Adipocyte (in vitro differentiated cells): ENCODE measurements at places on chromosomes 16 and 17.

DNA sequence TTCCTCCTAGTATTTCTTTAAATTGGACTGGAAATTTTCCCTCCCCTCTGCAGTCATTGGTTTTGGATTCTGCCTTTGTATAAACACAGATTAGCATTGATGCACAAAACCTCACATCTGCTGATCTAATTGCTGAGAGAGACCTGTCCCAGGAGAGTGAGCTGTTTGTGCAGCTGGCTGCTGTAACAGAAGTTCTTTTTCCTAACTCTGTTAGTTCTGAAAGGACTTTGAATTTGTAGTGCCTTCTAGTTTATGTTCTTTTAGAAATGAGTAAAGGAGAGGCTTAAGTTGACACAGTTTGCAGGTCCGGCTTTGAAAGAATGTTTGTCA is 45.2 kb upstream of the KPNB1 start:
- DNase-seq = peak; percentile 75

DNA sequence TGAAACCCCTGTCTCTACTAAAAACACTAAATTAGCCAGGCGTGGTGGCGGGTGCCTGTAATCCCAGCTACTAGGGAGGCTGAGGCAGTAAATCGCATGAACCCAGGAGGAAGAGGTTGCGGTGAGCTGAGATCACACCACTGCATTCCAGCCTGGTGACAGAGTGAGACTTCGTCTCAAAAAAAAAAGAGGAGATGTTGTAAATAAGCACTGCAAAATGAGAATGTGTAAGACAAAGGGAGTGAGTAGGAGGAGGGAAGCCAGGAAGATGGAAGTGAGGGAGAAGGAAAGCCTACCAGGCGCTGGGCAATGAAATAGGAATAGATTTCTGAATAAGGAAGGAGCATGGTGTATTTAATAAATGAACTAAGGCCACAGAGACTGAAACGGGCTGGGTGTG is 8.7 kb upstream of the PRPF8 start:
- DNase-seq = no peak

DNA sequence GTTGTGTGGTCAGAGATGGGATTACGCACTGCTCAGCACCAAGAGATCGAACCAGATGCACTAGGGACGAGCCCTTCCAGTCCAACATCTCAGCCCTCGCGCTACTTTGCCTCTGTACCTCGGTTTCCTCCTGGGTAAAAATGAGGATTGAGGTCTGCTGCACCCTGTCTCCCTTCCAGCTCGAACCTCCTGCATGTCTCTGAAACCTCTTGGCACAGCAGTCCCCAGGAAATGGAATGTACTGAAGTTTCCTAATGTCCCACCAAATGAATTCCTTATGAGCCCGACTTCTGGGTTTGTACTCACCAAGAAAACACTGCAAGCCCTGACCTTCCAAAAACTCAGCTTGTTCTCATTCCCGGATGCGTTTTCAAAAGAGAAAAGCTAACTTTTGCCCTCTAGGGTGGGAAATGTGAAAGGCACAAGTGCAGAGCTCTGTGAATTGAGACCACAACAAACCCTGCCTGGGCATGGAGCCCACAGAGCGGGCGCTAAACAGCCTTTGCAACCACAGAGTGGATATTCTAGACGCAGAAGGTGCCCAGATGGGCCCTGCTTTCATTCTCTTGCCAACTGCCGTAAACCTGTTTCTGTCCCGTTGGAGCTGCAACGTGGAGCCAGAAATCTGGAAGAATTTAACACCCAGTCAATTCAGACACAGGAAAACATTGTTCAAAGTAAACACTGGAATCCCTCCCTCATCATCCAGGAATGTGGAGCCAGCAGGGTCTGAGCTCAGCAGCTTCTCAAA is 10.3 kb downstream of the CDRT4 start:
- peak; percentile 90 for DNase-seq

DNA sequence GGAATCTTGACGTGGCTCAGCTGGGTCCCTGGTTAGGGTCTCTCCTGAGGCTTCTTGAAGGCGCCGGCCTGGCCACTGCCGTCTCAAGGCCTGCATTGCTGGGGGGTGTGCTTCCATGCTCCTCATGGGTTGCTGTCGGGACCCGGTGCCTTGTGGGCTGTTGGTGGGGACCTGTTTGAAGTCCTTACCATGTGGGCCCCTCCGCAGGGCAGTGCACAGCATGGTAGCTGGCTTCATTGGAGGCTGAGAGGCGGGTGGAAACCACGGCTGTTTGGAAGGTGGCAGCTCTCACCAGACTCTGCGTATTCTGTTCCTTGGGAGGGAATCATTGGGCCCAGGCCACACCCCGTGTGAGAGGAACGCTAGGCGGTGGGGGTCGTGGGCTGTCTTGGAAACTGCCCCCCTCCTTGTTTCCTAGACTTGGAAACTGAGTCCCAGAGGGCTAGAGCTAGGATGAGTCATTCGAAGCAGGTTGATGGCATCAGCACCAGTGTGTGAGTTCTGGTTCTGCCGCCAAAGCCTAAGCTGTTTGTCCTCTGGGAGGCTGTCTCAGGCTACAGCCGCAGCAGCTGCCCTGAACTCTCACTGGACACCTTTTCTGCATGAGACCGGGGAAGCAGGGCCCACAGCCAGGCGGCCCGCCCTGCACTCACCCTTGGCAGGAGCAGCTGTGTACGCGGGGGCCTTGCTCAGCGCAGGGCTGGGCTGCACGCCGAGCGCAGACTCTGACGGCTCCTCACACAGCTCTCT is 35.2 kb downstream of the ZNF750 start:
- DNase-seq = no peak

DNA sequence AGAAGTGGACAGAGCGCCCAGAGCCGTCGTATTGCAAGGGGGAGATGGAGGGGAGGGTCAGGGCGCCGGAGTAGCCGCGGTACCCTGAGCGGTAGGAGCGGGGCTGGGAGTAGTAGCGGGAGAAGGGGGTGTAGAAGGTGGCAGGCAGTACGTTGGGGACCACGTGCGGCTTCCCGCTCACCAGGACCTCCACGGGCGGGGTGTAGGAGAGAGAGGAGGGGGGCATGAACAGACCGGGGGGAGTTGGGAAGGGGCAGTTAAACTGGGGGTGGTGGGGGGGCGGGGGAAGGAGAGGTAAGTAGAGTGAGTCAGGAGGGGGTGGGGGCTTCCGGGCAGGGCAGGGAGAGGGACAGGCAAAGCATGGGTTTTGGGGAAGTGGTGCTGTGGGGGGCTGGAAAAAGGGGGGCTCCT is 16.8 kb downstream of the ST6GALNAC2 start:
- DNase-seq = no peak

DNA sequence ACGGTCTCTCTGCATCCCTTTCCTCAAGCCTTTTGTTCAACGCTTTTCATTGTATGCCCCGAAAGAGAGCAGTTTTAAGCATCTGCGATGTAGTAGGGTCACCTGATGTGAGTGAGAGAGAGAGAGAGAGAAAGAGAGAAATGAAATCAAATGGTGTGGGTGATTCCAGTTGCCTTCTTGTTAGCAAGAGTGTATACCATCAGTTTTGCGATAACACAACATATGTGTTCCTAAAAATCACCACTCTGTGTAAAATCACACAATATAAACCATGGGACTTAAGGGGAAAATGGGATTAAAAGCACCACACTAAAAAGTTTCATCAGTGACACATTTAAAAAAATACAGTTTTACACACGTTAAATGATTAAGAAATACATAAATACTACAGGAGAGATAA is 1102.7 kb upstream of the EEF2KMT start:
- DNase-seq = no peak

DNA sequence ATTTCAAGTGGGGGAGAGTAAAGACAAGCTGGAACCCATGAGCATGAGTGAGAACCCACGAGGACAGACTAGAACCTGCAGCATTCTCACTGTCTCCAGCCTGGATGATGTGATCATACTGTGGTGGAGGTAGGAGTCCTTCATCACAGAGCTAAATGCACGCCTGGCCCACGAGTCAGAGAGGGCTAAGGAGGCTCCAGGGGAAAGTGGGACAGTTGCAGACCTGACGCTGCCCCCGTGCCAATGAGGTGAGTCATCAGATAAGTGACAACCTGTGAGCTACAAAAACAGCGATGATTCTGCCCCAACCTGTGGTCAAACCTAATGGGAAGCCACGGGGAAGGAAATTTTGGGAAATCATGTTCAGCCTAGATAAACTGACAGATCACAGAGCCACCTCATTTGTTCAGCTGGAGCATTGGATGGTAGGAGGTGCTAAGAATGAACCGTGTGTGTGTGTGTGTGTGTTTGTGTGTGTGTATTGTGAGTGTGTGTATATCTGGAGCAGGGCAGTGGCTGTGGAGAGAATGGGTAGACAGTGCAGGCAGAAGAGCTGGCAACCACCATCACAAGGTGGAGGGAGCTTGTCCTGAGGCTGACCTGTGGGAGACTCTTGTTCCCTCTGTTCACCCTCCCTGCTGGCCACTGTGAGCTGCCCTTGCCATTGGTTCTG is 131.8 kb downstream of the UTP18 start:
- no peak for DNase-seq

DNA sequence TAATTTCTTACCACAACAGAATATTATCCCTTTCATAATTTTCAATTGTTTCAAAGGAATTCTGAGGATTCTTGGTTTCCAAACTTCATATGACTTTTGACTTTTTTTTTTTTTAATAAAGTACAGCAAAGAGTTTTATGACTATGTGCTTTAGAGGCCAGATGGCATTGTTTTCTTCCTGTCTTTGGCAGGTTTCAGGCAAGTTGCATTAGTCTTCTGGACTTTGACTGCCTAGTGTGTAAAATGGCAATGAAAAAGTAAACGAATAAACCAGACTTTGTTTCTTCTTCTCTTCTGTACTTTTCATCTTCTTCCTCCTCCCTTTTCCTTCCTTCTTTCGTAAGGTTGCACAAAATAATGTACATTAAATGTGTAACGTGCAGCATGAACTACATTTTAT is 172.6 kb upstream of the RBFOX1 start:
- no peak for DNase-seq

- DNase-seq = no peak
These were observed 21.7 kb downstream of the ADAD2 start for GRCh38 chr16:84212631-84213030.

DNA sequence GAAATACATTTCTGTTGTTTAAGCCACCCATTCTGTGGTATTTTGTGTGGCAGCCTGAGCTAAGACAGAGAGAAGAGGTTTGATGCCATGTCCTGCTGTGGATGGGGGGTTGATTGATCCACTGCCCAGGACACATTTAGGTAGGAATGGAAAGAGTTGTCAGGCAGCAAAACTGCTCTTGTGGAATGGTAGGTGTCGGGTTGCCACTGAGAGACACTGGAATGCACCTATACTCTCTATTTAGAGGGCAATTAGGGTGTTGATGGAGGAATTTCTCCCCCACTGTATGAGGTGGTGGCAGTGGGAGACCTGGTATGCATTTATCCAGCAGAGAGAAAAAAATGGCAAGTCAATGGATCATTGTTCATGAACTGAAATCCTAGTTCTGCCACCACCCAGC is 30.9 kb downstream of the CBLN1 start:
- no peak for DNase-seq

GRCh38 chr17:82603981-82604448 is 44.2 kb downstream of the WDR45B start:
- no peak for DNase-seq

GRCh38 chr17:70713694-70714093 is 544.4 kb downstream of the KCNJ2 start:
- DNase-seq = no peak

GRCh38 chr17:81636505-81637288 is at the start of the genes NPLOC4 and TSPAN10:
Gene NPLOC4 (minus strand): TSS chr17:81637112. CDS start chr17:81636930, 182 bp downstream.
Gene TSPAN10 (plus strand): TSS chr17:81637196. CDS start chr17:81642413, 5,217 bp downstream.
- peak; percentile 94 for DNase-seq

GRCh38 chr17:6713130-6713917 is at the start of gene SLC13A5:
Gene SLC13A5 (minus strand): TSS chr17:6713369. CDS start chr17:6713333, 36 bp downstream.
- peak; percentile 36 for DNase-seq

- no peak for DNase-seq
These were observed 55.3 kb downstream of the CLUH start for GRCh38 chr17:2656283-2656682.

DNA sequence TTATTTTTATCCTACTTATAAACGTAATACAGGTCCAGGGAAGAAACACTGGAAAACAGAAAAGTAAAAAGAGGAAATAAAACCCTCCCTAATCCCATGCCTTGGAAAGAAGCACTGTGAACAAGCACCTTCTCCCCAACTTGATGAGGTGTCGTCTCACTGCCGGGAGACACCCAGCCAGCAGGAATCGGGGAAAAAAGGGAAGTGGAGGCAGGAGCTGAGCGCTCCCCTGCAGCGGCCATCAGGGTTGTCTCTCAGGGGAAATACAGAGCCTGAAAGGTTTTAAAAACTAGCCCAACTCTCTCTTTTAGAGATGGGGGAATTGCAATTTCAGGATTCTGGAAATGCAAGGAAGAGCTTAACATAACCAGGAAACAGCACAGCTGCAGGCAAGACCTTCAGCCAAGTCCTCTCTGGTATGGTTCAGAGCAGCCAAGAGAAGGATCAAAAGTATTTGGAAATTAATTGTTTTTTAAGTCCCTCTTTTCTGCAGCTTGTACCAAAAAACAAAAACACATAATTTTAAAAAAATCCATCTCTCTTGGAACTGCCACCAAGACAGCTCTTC is 96.3 kb upstream of the RCVRN start:
- peak; percentile 5 for DNase-seq

- DNase-seq = no peak
These were observed 22.6 kb downstream of the TBC1D16 start for GRCh38 chr17:80012765-80013741.

GRCh38 chr16:31113121-31114120 is 4.0 kb upstream of the KAT8 start:
- no peak for DNase-seq

DNA sequence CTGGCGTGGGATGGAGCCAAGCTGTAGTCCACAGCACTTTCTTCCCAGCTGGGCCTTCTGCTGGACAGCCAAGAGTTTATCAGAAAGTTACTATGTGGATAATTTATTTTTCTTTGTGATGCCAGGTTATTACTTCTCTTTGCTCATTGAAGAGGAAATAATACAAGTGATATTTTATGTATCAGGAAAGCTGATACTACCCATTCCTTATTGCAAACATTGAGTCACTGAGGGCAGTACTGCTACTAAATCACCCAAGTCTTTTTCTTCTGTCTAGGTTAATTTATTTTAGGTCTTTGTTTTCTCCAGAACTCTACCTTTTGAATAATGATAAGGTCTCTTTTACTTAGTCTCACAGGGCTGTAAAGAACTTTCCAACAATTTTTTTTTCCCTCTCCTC is 8.3 kb downstream of the NUP93 start:
- no peak for DNase-seq

DNA sequence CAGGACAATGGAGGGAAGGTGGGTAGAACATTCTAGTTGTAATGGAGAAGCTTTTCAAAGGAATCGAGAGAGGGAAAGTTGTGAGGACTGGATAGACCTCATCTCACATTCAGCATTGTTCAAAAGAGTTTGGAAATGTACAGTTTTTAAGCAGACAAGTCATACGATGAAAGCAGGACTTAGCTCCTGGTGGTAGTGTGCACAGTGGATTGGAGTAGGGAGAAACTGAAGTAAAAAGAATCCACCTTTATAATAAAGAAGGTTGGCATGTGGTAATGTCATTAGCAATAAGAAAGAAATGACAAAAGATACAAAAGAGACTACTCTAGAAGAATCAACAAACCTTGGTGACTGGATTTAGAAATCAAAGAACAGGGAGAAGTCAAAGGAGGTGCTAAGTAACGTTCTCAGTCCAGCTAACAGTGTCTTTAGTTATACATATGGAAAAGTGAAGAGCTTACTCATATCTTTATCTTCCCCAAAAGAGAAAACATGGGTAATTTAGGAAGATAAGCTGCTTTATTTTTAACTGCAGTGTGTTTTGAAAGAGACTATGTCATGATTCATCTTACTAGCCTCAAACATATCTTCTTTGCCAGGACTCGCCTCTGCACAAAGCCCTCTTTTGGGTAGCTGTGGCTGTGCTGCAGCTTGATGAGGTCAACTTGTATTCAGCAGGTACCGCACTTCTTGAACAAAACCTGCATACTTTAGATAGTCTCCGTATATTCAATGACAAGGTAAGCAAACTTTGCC is 18.7 kb upstream of the EVI2A start:
- peak; percentile 70 for DNase-seq

GRCh38 chr17:49204516-49204915 is 5.9 kb downstream of the GNGT2 start:
- DNase-seq = no peak
